ENCODE measurements at places on chromosomes 5 and 9.

GRCh38 chr9:114155263-114155994, at the start of gene COL27A1:
Gene COL27A1 (plus strand): TSS chr9:114155537. CDS start chr9:114155951, 414 bp downstream.
- DNase-seq, result peak; percentile 46

DNA sequence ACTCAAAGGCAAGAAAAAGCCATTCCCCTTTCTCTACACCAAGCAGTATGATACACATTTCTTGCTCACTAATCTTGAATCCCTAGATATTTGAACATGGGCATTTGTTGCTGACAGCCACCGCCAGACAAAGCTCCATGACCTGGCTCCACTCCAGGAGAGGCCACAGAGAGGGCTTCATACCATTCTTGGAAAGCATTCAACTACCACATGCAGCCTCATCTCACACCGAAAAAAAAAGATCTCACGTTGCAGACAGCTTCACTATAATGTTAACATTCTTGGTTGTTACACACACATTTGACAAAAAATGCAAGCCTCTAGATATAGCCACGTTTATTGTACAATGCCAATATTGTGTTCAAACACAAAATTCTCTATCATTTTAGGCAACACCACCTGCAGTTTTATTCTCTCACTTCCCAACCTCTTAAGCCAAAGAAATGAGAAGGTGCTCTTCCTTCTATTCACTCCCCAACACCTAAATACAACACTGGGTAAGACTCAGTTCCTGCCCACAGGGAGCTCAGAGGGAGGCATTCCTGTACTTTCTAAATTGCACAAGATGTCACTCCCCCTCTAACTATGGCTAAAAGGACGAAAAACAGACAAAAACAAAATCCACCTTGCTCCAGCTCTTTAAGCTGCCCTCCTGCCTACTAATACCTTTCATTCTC, 222.4 kb downstream of the TSSK1B start:
- DNase-seq, result no peak

DNA sequence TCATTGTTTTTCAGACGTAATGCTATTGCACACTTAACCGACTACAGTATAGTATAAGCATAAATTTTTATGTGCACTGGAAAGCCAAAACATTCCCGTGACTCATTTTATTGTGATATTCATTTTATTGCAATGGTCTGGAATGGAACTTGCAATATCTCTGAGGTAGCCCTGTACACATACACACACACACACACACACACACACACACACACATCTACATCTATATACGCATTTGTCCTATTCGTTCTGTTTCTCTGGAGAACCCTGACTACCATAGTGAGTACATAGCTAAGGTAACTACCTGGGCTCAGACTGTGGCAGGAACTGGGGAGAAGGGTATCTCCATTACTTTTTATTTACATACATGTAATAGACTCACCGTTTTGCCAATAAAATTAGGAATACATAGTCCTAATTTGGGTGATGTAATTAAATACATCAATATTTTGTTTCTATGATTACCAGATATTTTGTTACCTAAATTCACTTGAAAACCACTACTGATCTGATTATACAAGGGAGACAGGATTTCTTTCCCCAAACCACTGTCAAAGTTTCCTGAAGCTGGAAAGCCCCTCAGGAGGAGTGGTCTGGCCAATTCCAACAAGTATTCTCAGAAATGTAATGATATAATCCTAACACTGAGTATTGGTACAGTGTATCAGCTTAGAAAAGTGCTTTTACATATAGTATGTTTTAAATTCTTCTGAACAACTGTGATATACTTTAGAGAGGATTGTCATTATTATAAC, 74.0 kb upstream of the PLPP1 start:
- no peak for DNase-seq

DNA sequence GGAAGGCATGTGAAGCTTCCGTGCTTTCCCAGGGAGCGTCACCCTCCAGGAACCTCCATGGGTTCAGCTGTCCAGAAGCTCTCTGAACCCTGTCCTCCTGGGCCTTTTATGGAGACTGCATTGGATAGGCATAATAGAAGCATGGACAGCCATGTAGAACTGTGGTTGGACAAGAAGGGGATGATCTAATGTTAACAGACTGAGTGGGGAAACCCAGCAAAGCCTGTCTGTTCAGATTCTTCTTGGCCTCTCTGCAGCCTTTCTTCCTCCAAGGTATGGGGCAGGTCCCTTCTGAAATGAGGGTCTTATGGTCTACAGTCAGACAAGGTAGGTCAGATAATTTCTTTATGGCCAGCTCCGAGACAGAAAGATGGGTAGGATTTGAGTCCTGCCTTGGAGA, 59.1 kb upstream of the CTNNA1 start:
- no peak for DNase-seq

DNA sequence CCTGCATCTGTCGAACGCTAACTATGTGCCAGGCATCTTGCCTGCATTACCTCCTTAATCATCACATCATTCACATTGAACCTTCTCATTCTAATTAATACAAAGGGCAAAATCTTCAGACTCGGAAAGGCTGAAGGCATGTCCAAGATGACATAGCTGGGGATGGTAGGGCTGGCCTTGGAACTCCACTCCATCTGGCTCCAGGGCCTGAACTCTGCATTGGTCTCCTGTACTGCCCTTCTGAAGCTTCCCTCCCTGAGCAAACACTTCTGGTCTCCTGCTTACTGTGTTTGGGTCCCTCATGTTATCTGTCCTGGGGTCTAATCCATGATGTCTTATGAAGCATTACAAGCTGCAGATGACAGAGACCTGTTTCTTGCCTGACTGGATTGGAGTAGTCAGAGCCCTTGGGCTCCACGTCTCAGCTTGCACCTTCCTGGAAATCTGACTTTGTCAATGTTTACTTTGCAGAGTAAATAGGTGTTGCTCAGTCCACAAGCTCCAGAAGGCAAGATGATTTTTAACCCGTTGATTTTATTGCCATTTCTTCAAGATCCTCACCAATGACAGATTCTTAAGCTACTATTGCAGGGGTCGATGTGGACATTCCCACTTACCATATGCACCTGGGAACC, 106.1 kb downstream of the GALNT10 start:
- DNase-seq, result no peak

GRCh38 chr5:115941051-115941675, 21.1 kb upstream of the LVRN start:
- DNase-seq, result no peak

DNA sequence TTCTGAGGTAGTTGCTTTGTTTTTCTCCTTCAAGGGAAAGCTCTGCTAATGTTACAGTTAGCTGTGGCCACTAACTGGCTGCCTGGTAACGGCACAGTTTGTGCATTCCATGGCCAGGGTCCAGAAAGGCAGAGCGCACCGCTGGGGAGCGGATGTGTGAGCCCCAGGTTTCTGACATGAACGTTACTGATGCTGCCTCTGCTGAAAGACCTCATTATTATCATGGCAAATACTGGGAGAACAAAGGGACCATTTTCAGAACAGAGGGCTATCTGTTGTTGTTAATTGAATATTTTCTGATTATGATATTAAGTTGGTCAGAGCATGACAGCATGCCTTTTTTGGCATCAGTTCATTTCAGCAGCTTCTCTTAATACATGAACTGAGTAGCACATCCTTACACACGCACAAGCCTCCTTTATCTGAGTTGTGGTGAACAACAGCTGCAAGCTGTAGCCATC, 134.1 kb downstream of the NUDT12 start:
- DNase-seq, result no peak

GRCh38 chr5:17132444-17133083, 84.9 kb upstream of the BASP1 start:
- DNase-seq, result no peak

DNA sequence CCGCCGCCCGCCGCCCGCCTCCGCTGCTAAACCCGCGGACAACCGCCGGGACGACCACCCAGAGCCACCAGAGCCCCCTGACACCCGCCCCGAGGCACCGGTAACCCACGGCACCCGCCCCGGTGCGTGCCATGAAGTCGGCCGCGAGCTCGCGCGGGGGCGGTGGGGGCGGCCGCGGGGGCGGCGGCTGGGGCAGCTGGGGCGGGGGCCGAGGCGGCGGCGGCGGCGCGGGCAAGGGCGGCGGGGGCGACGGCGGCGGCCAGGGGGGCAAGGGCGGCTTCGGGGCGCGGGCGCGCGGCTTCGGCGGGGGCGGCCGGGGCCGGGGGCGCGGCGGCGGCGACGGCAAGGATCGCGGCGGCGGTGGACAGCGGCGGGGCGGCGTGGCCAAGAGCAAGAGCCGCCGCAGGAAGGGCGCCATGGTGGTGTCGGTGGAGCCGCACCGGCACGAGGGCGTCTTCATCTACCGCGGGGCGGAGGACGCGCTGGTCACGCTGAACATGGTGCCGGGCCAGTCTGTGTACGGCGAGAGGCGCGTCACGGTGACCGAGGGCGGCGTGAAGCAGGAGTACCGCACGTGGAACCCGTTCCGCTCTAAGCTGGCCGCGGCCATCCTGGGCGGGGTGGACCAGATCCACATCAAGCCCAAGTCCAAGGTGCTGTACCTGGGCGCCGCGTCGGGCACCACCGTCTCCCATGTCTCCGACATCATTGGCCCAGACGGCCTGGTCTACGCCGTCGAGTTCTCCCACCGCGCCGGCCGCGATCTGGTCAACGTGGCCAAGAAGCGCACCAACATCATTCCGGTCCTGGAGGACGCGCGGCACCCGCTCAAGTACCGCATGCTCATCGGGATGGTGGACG, 499 bp downstream of the FBLL1 start:
- peak; percentile 1 for DNase-seq

GRCh38 chr9:132006677-132007370, 72.8 kb downstream of the MED27 start:
- DNase-seq, result peak; percentile 89

DNA sequence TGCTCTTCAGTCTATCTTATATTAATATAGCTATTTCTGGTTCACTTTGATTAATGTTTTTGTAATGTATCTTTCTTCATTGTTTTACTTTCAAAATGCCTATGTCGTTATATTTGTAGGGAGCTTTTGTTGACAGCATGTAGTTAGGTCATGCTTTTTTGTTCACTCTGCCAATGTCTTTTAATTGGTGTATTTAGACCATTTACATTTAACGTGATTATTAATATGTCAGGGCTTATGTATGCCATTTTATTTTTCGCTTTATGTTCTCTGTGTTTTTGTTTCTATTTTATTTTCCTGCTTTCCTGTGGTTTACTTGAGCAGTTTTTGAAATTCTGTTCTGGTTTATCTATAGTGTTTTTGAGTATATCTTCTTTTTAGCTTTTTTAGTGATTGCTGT, 10.8 kb downstream of the GARIN3 start:
- no peak for DNase-seq

- DNase-seq, result peak; percentile 16
These were observed 13.1 kb upstream of the IFNA5 start for GRCh38 chr9:21317956-21318923.

- no peak for DNase-seq
These were observed 41.9 kb downstream of the VAV2 start for GRCh38 chr9:133950192-133950591.

GRCh38 chr9:134839455-134840125, 41.0 kb upstream of the FCN2 start:
- no peak for DNase-seq

DNA sequence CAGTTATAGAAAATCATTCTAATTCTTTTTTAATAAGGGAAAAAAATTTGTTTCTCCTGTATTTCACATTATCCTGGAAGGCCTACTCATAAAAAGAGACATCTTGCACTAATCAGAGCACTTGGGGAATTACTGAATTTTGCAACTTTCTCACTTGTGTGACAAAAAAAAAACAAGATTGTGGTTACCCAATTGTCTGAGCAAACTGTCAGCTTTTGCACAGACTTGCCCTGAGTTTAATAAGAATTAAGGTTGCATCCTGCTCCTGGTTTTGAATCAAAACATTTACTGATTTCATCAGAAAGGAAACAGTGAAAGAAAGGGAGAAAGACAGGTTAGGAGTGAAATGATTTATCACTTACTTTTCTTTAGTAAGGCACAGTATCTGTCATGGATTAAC, 10.6 kb upstream of the SH3RF2 start:
- no peak for DNase-seq

- no peak for DNase-seq
These were observed 744 bp upstream of the PPP2CA start for GRCh38 chr5:134226441-134227192.

- DNase-seq, result no peak
These were observed 29.4 kb downstream of the DROSHA start for GRCh38 chr5:31502506-31502905.

GRCh38 chr5:135318924-135319323, 80.1 kb downstream of the MACROH2A1 start:
- no peak for DNase-seq

DNA sequence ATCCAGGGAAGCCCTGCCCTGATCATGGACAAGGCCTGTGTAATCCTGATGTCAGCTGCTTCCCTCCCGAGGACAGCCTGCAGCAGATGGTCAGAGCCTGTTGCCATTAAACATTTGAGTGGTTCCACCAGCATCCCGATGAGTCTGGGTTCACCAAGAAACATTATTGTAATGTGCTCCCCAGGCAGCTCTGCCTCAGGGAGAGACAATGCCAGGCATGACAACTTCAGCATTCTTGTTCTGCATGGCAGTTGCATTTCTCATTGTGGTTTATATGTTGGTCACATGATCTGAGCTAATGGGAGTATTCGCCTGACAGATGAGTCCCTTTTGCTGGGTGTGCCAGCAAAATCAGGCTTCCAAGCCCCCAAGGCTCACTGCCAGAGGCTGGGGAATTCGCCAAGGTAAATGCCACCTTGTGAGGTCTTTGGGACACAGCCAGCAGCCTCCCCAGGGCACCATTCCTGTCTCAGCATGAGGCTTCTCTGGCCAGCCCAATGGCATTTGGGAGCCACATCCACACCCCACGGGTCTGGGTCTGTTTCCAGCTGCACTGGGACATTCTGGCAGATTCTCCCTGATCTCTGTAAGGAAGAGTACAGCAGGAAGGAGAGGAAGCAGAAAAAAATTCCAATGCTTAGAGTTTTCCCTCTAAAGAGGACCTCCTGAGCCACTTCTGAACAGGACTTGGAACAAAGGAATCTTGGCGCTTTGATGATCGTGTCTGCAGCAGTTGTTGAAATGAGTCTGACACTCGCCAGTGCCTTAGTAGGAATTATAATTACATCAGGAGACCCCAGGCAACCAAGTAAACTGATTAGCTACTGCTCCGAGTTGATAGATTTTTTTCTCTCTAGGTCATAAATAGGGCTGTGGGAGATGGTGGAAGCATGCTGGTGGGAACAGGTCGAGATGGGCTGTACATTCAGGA, 18.7 kb downstream of the KCNIP1 start:
- no peak for DNase-seq

Measured in T-helper 1 cell (primary cell).